ENCODE measurements at places on chromosomes 5 and 9.

DNA sequence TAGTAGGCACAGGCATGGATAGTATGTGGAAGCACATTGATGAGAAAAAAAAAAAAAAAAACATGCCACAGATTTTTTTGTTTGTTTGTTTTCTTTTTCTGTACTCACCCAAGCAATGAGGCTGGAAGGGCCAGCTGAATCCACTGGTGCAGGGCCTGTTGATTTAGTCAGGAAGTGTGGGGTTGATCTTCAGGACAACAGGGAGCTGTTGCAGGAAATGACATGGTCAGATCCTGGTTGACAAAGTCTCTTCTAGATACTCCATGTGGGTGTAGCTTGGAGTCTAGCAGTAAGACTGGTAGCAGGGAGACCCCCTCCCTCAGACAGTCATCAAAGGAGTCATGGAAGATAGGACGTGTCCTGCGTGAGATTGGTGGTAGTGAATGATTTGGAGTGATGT lies 191.8 kb downstream of the PAPPA start:
- DNase-seq: no peak

GRCh38 chr9:117744369-117744768 lies 40.2 kb downstream of the TLR4 start:
- no peak for DNase-seq

DNA sequence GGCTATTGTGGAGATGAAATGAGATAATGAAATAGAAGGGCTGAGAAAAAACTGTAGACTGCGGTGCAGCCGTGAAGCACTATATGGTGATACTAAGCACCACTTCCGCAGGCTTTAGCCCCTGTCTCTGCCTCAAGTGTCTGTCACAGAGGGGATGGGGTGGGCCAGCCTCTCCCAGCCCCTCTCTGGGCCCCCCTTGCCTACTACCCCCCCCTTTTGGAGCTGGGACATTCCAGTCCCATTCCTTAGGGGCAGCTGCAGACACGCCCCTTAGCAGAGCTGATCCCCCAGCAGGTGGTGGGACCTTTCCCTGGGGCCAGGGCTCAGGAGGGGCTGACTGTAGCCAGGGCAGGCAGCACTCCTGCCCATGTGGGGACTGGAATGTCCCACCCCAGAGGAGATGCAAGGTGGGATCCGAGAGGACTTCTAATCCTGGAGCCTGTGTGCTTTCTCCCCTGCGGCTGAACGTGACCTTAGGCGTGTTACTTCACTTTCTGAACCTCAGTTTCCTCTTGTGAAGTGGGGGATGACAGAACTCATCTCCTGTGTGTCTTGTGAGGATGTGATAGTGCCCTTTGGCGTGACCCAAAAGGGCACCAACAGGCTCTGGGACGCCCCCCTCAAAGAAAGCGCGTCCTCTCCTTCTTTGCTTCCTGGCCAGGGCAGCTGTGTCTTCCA lies 1.9 kb downstream of the N4BP3 start:
- DNase-seq: no peak

- DNase-seq: no peak
Observed at GRCh38 chr5:127590156-127590722, 58.6 kb upstream of the CTXN3 start.

GRCh38 chr9:127963359-127964064 lies 17.3 kb downstream of the EEIG1 start:
- no peak for DNase-seq

DNA sequence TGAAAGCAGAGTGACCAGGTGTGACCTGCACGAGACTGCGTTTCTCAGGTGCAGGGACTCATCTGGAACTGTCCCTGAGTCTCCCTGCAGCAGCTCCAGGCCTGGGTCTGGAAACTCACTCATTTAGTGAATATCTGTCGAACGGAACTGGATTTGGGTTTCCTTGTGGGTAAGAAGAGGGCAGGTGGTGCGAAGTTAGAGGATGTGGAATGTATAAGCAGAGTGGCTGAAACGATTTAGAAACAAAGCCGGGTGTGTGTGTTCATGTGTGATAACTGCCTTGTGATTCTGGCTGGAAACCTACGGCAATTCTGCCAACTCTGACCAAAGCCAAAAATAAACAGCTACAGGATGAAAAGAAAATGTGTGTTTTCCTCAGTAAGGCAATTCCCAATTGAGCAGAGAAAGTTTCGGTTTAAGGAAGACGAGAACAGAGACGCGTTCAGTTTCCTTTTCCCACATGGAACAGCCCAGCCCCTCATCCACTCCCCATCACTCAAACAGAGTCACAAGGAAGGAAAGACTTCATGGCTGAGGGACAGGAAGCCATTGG lies 130.3 kb downstream of the NSG2 start:
- no peak for DNase-seq

- no peak for DNase-seq
Observed at GRCh38 chr5:10423022-10423421, 18.7 kb upstream of the ROPN1L start.
